ENCODE measurements at places on chromosomes 13 and 19.

DNA sequence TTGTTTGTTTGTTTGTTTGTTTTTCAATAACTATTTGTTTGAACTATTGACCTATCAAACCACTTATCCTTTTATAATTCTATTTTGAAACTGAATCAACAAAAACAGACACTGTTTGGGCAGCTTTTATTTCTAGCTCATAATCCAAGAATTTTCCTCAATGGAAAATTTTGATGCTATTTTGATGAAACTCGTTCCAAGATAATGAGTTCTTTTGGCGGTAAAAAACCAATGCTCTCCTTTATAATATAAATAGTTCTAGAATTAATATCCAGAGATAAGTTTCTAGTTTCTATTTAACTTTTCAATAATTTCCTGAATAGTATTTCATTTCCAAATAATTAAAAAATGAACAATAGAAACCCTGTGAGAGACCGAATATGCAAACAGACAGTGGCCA is 146.5 kb upstream of the EDNRB start:
- ATAC-seq, result no peak

GRCh38 chr13:106846571-106847448 is 278.9 kb upstream of the ARGLU1 start:
- ATAC-seq, result no peak

DNA sequence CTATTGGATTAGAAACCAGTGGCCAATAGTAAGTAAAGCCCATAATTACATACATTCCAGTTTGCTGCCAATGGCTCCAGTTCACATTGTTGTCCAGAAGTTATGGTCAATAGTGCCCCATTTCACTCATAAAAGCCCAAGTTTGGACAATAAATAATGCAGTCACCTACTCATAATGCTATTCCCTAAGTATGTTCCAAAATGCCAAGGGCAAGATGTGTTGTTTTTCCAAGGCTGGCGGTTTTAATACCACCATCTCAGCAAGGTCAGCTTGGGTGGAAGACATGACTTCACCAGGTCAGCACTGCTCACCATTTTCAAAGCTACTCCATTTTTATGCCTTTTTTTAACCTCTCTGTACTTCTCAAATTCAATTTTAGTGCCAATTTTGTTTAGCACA is 32.7 kb downstream of the KCTD12 start:
- no peak for ATAC-seq

- ATAC-seq, result peak; percentile 80
These were observed 714 bp downstream of the POLRMT start for GRCh38 chr19:632579-633067.

GRCh38 chr13:100497389-100497788 is 91.2 kb downstream of the GGACT start:
- ATAC-seq, result peak; percentile 80

GRCh38 chr13:80215368-80215767 is 125.6 kb downstream of the SPRY2 start:
- ATAC-seq, result 0 out of 3 replicates have a peak, but pooled peaks have one; percentile 16

DNA sequence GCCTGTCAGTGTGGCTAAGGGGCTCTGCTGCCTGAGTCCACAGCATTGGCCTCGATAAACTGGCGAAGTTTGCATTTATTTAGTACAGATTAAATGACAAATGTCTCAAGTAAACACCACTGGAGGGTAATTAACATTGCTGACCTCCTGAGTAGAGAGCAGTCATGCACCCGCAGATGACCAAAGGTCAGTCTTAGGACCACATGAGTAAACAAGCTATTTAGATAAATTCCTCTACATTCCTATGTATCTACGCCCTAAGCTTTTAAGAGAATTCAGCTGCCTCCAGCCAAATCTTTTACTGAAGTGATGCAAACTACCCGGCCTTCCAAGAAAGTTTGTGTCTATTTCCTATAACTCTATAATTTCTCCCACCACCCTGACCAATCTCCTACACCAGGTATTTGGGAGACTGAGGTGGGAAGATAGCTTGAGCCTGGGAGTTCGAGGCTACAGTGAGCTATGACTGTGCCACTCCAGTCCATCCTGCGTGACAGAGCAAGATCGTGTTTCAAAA is 22.9 kb downstream of the CD70 start:
- ATAC-seq, result no peak

DNA sequence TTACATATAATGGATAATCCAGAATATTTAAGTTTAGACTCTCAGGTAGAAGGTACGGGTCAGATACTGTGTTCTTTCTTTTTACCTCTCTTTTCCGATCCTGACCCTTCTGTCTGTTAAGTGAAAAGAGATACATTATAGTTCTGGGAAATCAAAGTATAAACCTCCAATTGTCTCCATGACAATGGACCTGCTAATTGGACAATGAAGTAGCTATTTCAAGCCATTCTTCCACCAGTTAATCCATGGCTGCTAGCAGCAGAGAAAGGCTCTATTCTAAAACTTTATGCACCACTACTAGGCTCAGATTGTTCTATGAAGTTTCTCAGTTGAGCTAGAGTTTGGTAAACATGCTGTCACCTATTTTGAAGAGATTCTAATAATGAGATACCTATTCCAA is 8.3 kb upstream of the NBEA start:
- no peak for ATAC-seq

DNA sequence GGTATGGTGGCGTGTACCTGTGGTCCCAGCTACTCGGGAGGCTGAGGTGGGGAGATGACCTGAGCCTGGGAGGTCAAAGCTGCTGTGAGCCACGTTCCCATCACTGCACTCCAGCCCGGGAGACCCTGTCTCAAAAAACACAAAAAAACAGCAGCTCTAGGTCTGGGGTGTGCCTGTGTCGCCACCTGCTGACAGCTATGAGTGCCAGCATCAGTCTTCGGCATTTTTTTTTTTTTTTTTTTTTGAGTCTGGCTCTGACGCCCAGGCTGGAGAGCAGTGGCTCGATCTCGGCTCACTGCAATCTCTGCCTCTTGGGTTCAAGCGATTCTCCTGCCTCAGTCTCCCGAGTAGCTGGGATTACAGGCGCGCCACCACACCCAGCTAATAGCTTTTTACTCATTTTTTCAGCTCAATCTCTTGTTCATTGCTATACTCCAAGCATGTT is 10.1 kb downstream of the AP2S1 start:
- ATAC-seq, result peak; percentile 71

DNA sequence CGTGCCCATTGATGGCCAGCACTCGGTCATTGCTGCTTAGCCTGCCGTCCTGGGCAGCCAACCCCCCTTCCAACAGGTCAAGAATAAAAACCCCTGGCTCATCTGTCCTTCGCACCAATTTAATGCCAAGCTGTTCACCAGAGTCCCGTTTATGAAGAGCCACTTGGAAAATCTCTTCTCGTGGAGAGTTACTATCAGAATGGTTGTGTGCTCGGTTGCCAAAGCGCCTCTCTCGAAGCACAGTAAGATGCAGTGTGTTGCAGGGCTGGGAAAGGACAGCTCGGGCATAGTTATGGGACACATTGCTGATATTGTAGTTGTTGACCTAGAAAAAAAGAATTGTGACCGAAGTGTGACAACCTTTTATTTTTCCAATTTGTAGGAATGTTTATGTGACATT is 57.9 kb downstream of the LNX2 start:
- no peak for ATAC-seq

DNA sequence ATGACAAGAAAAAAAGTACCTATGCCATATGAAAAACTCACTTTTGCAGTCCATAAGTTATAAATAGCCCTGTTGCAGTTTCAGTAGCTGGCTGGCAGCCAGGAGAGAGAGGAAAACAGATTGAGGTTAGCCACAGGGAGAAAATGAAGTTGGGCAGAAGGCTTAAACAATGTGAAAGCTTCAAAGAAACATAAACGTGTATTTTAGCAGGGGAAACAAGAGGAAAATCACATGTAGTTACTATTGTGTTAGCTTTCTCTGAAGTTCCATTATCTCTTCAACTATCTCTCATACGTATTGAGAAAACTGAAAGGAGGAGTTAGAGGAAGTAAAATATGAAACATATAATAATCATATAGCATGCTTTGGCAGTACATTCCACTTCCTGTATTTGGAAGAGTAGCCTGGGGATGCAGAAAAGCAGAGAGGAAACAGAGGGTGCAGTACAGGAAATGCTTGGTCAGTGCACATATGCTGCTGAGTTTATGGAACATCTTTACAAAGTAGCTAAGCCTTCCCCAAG is 1551.1 kb downstream of the EFNB2 start:
- ATAC-seq, result peak; percentile 24

GRCh38 chr19:47615714-47616113 is 6.8 kb downstream of the BICRA start:
- no peak for ATAC-seq

GRCh38 chr13:33806470-33807248 is 11.3 kb upstream of the RFC3 start:
- no peak for ATAC-seq

- peak; percentile 78 for ATAC-seq
These were observed 265.3 kb downstream of the NALCN start for GRCh38 chr13:101150998-101151397.

GRCh38 chr13:106382534-106382933 is 152.9 kb downstream of the EFNB2 start:
- no peak for ATAC-seq

- ATAC-seq, result no peak
These were observed 24.2 kb downstream of the CEBPG start for GRCh38 chr19:33397536-33398360.

DNA sequence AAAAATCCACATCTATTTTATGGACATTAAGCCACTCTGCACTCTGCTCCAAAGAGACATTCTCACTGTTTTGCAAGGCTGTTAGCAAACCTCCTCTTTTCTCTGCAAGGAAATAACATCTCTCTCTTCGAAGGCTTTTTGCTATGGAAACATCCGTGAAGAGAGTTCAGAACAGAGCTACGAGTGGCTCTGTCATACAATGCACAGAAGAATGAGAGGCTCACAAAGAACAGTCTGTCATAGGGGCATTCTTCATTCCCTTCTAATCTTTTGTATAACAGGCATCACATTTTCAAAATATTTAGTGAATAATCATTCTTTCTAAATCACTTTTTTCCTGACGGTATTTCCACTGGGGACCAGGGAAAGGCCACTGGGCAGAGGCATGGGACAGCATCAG is 346.1 kb downstream of the IRS2 start:
- no peak for ATAC-seq

DNA sequence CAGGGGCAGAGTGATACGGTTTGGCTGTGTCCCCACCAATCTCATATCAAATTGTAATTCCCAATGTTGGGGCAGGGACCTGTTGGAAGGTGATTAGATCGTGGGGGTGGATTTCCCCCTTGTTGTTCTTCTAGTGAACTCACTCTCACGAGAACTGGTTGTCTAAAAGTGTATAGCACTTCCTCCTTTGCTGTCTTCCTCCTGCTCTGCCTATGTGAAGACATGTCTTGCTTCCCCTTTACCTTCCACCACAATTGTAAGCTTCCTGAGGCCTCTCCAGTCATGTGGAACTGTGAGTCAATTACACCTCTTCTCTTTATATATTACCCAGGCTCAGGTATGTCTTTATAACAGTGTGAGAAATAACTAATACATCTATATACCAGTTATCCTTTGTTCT is 706.4 kb upstream of the KLHL1 start:
- no peak for ATAC-seq

DNA sequence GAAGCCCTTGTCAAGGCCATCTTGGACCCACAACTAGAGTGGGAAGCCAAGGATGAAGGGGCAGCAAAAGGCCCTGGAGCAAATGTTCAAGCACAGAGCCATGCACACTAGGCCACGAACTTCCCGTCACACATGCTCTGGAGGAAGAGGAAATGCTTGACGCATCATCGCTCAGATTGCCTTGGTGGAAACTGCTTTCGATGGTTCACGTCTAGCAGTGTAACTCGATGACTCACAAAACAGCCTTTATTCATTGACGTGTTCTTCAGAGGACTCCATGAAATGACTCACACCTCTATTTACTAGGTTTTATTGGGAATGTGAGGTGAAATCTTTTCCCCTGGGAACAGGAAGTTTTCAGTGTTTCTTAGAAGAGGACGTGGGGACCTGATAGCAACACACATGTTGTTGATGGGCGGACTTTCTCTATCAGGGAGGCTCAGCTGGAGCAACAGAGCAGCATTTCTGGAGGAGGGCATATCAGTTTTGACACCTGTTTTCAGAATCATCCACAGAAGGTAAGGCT is 79.8 kb upstream of the FLT1 start:
- ATAC-seq, result peak; percentile 67

GRCh38 chr19:7877249-7877836 is 3.2 kb upstream of the PRR36 start:
- ATAC-seq, result no peak

DNA sequence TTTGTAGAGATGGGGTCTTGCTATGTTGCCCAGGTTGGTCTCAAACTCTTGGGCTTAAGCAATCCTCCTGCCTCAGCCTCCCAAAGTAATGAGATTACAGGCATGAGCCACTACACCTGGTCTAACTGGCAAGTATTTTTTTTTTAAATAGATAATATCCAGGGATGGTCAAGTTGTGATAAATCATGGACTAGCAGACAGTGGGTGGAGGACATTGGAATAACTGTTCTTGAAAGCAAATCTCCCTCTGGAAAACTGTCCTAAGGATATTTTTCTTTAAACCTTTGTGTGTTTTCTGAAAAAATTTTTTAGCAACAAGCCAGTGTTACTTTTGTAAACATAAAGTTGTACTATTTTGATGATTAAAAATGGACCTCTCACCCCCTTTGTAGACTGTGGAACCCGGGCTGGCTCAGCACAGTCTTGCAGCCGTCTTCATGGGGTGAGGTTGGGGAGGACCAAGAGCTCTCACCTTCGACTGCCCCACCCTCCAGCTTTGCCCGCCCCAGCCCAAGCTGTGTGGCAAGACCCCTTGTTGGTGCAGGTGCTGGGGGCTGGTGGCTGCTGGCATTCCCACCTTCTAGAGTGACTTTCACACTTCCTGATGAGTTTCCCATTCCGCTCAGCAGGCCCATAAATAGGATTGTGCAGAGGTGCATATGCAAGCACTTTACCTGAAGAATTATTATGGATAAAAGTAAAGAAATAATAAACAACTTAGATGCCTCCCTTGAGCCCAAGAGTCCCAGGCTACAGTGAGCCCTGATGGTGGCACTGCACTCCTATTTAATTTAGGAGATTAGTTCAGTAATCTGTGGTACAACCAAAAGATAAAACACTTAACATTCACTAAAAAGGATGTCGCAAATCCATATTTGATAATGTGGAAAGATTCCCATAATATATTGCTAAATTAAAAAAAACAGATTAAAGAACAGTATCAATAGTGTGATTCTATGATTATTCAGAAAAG is 107.3 kb downstream of the GADD45B start:
- ATAC-seq, result no peak

DNA sequence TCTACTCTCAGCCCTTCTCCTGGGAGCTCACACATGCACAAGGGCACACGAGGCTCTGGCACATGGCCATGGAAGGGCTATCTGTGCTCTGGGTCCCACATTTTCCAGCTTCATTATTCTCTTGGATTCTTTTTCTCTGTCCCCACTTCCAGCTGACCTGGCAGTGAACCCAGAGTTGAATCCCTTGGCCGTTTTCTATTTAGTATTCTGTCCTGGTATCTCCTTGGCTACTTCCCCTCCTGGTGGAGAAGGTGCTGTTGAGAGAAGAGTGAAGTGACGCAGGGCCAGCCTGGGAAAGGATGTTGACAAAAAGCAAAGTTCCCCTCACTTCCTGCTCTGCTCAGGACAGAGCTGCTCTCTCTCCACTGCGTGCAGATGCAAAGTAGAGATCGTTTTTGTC is 303.1 kb downstream of the IRS2 start:
- no peak for ATAC-seq

- ATAC-seq, result no peak
These were observed 22.4 kb downstream of the RFXAP start for GRCh38 chr13:36841391-36841790.

GRCh38 chr19:54938906-54939305 is 8.4 kb downstream of the NLRP7 start:
- no peak for ATAC-seq
